Stimulated activated CD8-positive, alpha-beta memory T cell treated with anti-CD3 and anti-CD28 coated beads, Interleukin-4, amount 100 ng/mL, for 4 hours (primary cell): ENCODE measurements at places on chromosomes 3 and 15.

DNA sequence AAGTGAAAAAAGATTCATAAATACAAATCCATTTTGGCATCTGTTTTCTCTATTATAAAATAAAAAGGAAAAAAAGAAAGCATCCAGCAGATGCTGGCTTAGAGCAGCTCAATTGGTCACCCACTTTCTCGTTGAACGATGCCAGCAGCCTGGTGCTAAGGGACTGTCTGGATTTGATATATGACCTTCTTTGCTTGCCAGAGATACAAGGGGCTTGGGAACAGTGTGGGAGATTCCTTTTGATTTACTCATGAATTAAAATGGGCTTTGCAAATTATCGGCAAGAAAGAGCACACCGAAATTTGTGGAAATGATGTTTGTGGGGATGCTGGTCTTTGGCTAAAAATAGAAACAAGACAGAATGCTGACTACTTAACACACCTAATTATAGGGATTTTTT is 210.3 kb upstream of the STT3B start:
- DNase-seq: no peak

DNA sequence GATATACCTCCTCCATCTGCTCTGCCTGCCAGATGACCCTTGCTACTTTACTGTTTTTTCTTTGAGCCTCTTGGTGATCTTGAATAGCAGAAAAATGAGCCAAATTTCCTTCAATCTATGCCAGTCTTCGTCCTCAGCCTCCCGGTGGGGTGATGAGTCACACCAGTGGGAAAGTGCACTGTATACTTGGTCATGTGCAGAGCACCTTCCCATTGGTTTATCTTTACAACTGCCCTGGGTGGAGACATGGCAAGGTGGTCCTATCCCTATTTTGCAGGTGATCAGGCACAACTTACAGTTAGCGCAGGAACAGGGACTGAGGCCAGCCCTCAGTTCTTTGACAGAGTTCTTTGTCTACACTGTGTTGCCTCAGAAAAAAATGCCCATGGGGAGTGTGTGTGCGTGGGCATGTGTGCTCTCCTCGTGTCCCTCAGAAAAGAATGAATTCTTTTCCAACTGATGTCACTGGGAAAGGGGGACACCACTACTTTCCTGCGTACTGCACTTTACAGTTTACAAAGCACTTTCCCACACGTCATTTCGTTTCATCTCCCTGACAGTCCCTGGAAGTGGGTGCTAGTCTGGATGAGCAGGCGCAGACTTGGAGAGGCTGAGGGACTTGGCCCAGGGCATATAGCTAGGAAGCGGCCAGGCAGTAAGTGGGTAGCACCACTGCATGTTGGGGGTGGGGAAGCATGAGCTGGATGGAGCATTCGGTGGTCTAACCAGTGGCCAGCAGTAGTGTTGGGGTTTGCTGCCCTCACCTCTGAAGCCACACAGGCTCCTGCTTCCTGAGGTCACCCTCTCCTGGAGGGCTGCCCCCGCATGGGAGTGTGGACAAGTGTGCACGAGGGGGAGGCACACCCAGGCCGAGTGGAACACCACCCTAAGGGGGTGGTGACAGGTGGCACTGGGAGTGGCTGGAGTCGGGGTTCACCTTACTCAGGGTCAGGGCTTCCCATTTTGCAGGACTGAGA is 24.1 kb downstream of the SMAD3 start:
- DNase-seq: no peak

DNA sequence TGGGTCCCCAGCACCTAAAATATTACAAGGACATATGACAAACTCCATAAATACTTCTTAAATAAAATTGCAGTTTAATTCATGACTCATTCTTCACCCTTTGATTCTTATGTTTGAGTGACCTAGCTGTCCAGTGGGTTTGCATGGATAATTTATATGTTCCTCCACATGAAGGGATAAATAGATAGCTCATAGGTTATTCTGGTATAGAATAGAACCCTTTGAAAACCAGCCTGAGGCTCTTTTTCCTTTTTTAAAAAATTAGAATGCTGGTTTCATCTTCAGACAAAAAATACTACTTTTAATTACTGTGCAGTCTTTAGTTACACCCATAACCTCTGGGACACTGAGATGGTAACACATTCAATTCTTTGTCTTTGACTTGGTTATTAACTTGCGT is 97.1 kb upstream of the SAMMSON start:
- DNase-seq: no peak

DNA sequence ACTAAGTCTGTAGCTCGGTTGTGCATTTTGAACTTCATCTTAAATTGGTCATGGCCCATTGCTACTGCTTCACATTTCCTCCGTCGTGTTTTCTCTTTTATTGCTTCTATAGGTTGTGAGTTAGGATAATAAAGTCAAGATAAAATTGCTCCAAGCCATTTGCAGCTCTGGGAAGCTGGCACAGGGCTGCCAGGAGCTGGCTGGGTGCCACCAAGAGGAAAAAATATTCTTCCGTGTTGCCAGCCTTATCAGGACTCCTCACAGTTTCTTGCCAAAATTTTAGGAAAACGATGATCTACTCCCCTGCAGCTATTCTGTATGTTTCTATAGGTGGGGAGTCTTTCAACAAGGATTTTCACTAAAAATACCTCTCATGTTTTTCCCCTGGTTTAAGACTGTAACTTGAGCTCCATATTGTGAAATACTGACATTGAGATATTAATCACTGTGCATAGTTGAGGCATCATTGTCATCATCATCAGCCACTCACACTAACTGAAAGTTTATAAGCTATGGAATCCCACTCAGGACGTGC is 55.4 kb upstream of the PIAS1 start:
- DNase-seq: no peak

- DNase-seq: no peak
Observed at GRCh38 chr3:125207949-125208568, 4.5 kb downstream of the SLC12A8 start.

DNA sequence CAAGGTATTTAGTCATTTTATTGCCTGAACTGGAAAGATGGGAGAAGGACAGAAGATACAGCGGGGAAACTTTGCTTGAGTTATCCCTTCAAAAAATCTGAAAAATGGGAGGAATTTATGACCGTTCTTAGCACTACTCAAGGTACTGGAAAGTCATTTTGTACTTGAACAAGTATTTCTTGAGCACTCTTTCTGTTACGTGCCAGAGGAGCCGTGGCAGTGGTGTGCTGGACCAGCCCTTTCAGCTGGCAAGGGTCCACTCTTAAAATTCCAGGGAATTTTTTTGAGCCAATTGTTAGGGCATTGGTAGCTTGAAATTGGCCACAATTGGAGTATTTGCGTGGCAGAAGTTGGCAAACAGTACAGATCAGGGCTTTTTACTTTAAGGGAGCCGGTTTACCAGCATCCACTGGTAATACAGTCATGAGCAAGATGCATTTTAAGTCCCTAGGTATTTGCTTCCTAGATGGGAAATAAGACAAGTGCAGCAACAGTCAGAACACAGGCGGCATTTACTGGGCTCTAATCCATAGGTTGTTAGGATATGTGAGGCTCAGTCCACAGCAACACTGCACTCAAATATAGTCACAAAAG is 145.9 kb upstream of the ST8SIA2 start:
- no peak for DNase-seq

DNA sequence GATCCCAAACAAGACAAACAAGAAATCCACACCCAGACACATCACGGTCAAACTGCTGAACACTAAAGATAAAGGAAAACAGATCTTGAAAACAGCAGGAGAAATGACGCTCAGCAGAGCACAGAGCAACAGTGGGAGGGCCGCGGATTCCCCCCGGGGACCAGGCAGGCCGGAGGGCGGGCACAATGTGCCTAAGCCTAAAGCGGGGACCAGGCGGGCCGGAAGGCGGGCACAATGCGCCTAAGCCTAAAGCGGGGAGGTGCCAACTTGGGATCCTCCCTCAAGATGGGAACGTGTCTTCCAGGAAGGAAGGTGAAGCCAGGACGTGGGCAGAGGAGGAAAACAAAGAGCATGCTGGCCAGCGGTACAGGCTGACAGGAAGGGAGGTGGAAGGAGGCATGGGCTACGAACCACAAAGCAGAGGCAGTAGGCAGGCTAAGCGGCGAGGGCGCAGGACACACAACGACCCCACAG is 31.1 kb downstream of the CYFIP1 start:
- no peak for DNase-seq

DNA sequence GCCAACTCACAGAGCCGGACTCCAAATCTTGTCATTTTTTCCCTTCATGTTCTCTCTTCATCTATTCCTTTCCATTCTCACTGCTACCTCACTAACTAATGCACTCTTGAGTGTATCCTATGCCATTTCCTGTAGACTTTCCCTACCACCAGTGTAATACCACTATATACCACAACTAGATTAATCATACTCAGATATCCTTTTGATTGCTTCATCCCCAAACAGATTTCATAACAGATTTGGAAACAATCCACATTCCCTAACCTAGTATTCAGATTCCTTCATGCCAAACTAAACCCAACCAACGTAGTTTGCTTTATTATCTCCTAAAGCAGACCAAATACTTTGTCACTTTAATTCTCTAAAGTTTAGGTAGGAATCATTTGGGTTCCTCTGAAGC is 2.6 kb upstream of the PLOD2 start:
- no peak for DNase-seq

DNA sequence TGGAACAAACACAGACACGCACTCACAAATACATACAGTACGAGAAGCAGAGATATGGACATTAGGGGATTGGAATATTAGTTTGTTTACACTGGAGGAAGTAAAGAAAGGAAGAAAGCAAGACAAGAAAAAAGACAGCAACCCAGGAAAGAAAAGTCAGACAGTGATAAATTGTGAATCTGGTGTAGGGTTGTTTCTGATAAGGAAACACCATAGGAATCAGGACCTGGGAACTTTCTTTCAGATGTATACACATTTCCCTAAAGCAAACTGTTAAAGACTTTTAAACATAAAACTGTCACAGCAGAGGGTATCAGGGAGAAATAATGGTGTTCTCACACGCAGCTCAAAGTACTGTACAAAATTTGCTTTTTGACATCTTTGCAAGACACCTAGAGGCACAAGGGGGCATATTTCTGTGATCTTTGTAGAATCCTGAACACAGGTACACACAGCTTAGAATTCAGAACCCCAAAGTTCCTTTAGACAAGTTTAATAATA is 153.7 kb downstream of the TUSC7 start:
- DNase-seq: no peak

- DNase-seq: no peak
Observed at GRCh38 chr15:69648775-69649735, 196.4 kb downstream of the RPLP1 start.

GRCh38 chr15:68450192-68450591 is 18.2 kb upstream of the ITGA11 start:
- DNase-seq: no peak

GRCh38 chr3:12963922-12964701 is 109.1 kb downstream of the IQSEC1 start:
- no peak for DNase-seq

- DNase-seq: no peak
Observed at GRCh38 chr3:187695449-187695848, 6.9 kb downstream of the RTP2 start.

DNA sequence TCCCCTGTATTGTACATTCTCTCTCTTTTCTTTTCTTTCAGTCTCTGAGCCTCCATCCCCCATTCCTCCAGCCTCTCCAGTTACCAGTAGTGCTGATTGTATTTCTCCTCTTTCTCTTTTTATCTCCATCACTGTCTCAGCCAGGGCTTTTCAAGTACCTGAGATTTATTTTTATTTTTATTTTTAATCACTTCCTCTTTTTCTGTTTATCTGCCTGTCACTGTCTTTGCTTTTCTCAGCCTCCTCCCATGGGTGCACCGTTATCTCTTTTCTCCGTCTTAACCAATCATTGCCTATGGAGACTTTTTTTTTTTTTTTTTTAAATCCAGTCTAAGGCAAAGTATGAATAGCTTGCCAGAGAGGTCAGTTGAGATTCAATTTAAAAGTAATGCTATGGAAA is 359.3 kb downstream of the GAP43 start:
- DNase-seq: no peak

DNA sequence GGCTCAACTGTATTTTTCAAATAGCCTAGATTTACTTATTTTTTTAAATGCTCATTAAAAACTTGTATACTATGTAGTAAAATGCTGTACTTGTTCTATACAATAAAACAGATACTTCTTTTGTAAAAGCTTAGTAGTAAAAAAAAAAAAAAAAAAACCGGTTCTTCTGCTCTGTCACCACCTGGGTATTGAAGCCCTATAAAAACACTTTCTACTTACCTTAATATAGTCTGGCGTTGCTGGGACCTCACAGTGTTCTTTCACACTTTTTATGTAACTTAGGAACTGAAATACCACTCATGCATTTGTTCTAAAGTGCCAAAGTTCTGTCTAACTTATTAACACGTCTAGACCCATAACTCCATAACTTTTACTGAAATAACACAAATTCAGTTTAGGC is 61.4 kb downstream of the TASOR start:
- no peak for DNase-seq

GRCh38 chr3:48859206-48859605 is 11.5 kb upstream of the PRKAR2A start:
- DNase-seq: no peak

GRCh38 chr15:68518785-68519430 is 59.9 kb upstream of the CORO2B start:
- no peak for DNase-seq

DNA sequence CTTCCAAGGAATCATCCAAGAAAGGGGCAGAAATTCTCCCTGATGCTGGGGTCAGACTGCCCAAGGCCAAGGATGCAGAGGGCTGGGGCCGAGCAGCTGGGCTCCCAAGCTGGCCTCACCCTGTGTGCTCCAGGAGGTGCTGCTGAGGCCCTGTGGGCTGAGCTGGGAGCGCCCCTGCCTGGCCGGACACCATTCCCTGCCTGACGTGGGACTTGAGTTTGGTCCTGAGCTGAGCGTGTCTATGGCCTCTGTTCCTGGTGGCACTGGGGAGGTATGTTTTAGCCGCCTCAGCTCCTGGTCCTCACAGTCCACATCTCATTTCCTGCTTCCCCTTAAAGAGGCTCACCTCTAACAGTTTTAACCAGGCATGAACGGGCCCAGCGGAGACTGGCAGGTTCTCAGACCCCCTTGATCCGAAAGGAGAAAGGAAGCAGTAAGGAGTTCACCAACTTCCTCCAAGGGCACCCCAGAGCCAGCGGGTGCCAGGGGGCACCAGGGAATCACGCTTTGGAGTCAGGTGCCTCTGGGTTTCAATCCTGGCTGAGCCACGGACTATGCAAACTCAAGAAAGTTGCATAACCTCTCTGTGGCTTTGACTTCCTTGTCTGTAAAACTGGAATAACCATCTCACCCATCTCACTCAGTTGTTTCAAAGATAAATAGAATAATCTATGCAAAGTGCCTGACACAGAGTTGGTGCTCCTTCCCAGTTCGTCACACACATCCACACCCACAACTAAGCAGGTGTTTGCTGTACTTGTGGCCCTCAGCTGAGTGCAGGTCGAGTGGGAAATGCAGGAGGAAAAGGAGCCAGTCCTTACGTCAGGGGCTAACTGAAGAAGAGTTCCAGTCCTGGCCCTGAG is 48.6 kb downstream of the SLC12A8 start:
- DNase-seq: no peak

- no peak for DNase-seq
Observed at GRCh38 chr15:66986951-66987350, 78.5 kb upstream of the SMAD3 start.

- no peak for DNase-seq
Observed at GRCh38 chr15:73787621-73788020, 34.5 kb upstream of the INSYN1 start.

GRCh38 chr15:80989081-80989517 is 520 bp downstream of the MESD start:
- DNase-seq: no peak
